ENCODE measurements at places on chromosomes 4 and X.

DNA sequence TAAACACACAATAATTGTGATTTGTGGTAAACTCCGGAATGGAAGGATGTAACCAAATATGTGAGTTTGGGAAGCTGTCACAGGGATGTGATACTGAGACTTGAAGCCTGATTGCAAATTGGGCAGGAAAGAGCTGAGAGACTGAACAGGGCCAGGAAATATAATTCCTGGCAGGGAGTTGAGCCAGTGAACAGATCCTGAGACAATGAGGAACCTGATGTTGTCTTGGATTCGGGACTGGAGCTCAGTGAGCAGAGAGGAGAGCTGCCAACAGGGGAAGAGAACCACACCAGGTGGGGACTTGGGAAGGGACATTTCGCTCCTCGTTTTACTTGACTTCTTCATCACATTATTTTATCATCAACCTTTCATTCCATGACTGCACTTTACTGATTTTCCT is 386.0 kb downstream of the TLL1 start:
- DNase-seq: no peak

GRCh38 chr4:136009258-136009832 is 1522.9 kb downstream of the PCDH18 start:
- no peak for DNase-seq

DNA sequence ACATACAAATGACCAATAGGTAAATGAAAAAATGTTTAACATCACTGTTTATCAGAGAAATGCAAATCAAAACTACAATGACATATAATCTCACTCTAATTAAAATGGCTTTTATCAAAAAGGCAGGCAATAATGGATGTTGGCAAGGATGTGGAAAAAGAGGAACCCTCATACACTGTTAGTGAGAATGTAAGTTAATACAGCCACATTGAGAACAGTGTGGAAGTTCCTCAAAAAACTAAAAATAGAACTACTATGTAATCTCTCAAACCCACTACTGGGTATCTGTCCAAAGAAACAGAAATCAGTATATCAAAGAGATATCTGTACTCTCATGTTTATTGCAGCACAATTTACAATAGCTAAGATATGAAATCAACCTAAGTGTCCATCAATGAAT is 165.9 kb upstream of the HHIP start:
- DNase-seq: no peak

DNA sequence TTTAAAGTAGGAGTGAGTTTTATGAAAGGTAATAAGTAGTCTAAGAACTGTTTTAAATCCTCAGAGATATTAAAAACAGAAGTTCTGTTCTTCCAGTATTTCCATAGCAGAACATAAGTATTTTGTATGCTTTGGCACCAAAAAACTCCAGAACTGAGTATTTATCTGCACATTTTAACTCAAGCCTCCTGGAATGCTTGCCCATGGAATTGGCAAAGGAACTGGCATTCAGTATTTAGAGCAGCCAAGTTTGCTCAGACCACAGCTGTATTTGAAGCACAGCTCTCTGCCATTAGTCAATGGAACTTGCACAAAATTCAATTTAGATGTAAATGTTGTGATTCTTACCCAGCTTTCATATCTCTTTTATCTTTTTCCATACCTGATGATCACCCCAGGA is 42.2 kb downstream of the NDNF start:
- no peak for DNase-seq

DNA sequence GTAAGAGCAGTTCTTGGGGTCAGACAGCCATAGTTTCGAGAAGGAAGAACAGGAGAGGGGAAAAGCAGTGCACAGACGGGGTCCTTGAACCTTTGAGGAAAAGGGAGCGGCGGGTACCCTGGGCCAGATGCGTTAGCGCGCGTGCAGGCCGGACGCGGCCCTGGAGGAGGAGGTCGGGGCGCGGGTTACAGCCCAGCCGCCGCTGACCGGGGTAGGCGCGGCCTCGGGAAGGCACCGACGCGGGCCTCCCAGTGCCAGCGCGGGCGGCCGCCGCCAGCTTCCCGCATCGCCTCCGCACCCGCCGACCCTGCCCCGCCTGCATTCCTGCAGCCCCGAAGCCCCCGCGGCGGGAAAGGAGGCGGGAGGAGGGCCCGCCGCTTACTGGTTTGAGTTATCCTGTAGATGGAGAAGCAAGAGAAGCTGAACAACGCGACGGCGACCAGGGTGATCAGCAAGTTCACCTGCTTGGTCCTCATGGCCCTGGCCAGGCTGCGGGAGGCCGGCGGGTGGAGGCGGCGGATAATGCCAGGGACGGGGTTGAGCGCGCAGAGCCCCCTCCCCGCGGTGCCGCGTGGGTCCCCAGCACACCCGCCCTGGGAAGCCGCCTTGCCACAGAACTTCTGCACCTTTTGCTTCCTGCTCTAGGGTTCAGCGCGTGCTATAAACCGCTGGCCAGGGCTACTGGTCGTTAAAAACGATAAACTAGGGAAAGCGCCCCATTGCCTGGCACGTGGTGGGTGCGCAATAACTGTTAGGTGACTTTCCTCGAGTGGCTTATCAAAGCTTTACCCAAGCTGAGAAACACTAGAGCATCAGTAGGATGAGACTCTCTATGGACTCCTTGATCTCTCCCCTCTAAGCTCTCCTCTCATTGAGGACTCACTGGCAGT is at the start of gene MGAT4D:
Gene MGAT4D (minus strand): TSS at position 547 of the 890 bp plus-strand sequence. CDS start 71 bp downstream, at position 476.
- DNase-seq: no peak

- DNase-seq: no peak
Measured at GRCh38 chrX:12977761-12978204, 2.9 kb downstream of the TMSB4X start.

DNA sequence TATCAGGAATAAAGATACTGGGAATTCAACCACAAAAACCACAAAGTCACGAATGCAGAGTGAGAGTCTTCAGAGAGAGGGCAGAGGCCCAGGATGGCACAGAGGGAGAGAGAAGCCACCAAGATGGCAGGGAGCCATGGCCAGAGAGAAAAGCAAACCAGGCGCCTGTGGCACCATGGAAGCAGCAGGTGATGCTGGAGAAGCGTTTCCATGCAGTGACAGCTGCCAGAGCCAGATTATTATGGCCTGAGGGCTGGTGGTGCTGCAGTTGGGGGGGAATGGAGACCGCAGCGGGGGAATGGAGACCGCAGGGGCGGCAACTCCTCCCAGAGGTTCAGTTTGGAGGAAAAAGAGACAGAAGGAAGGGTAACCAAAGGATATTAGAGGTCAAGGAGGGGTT is 5.8 kb downstream of the TAFAZZIN start:
- no peak for DNase-seq

GRCh38 chr4:81256059-81256970 is 41.3 kb upstream of the PRKG2 start:
- DNase-seq: no peak

DNA sequence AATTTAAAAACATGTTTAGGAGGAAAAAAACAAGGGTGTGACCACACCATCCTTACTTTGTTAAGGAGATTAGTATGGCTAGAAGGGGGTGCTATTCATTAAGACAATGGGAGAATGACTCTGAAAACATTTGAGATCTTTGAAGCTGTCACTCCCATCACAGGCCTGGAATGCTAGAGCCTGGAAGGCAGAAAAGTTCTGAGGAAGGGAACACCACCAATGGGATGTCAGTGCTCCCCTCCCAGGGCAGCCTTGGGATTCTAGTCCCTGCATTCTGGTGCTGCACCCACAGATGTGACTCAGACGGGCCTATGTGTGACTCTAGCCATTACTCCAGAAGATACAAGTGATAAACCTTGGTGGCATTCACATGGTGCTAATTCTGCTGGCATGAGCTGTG is 162.2 kb upstream of the ANXA10 start:
- no peak for DNase-seq

GRCh38 chr4:82957045-82957444 is 53.6 kb downstream of the LIN54 start:
- no peak for DNase-seq

DNA sequence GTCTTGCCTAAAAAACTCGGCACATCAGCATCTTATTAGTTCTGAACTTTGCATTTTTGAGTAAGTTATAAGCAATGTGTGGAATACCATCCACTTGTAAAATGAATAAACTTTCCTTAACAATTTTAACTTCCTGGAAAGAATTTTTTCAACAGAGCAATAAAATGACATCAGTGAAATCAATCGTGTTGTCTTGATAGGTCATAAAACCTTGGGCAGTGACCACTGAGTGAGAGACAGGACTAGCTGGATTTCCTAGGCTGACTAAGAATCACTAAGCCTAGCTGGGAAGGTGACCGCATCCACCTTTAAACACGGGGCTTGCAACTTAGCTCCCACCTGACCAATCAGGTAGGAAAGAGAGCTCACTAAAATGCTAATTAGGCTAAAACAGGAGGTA is 403.0 kb upstream of the CNKSR2 start:
- DNase-seq: no peak

DNA sequence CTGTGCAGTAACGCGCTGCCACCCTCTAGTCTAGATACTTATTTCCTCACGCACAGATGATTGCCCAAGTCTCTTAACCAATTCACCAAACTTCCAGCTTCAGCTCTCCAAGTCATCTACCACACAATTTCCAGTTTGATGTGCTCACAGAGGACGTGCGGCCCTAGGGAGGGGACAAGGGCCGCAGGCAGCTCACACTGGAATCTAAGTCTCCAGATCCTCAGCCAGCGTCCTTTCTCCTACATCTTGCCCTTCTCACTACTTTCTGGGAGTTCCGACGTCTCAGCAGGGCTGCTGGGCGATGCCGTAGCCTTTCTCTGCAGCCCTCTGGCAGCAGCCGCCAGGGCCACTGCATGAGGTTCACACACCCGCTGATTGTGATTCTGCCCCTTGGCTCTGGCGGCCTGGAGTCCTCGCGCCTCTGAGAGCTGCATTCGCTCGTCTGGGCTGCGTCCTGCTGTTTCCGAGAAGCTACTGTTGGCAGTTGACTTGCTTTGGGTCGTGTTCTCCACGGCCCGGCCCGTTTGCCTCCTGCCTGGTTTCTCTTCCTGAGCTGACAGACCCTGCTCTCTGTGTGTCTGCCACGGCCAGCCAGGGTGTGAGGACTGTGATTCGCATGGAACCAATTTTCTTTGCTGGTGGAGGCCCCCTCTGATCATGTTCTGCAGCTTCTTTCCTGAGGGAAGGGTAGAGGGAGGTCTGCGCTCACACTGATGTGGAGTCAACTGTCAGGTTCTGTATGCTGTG is 14.1 kb upstream of the TMEM131L start:
- no peak for DNase-seq

- no peak for DNase-seq
Measured at GRCh38 chr4:16524911-16525554, 298.8 kb upstream of the TAPT1 start.

GRCh38 chr4:163747886-163748285 is 253.4 kb downstream of the TMA16 start:
- no peak for DNase-seq

GRCh38 chrX:153624196-153625091 is 22.6 kb upstream of the DUSP9 start:
- DNase-seq: no peak

GRCh38 chrX:129493643-129494042 is 29.6 kb downstream of the SMARCA1 start:
- peak; percentile 42 for DNase-seq

DNA sequence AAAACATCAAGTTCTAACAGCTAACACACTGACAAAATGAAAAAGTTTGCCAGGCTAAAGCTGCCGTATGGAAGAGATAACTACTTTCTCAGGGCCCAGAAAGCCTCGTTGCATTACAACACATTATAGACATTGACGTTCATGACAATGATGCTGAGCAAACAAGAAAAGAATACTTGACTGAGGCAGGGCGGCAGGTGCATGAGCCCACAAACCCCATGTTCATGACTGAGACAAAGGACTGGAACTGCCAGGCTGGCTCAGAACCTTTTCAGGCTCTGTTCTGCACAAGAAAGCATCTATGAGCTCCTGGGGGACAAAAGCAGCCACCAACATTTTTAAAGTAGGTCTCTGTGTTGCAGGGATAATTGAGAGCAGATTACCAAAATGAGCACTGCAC is 13.6 kb downstream of the TLR6 start:
- DNase-seq: no peak

- no peak for DNase-seq
Measured at GRCh38 chrX:20265726-20266681, 705 bp downstream of the RPS6KA3 start.

GRCh38 chr4:4408132-4408523 is 21.2 kb downstream of the NSG1 start:
- DNase-seq: no peak

DNA sequence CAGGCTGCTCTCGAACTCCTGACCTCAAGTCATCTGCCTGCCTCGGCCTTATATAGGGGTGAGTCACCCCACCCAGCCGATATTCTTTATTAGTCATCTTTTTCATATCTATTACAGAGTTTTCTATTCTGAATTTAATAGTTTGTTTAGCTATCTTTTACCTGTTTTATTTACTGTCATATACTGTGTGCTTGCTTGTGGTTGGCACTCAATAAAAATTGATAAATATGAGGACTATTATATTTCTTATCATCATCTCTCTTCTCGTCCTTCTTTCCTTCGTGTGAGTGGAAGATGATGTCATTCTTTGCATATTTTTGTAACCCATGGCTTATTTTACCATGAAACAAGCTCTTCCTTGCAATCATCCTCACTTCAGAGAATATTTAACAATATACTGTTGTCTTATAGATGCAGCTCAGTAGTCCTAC is 265.5 kb downstream of the ARHGAP24 start:
- DNase-seq: no peak

- DNase-seq: no peak
Measured at GRCh38 chr4:78528327-78528726, 23.2 kb upstream of the ANXA3 start.

DNA sequence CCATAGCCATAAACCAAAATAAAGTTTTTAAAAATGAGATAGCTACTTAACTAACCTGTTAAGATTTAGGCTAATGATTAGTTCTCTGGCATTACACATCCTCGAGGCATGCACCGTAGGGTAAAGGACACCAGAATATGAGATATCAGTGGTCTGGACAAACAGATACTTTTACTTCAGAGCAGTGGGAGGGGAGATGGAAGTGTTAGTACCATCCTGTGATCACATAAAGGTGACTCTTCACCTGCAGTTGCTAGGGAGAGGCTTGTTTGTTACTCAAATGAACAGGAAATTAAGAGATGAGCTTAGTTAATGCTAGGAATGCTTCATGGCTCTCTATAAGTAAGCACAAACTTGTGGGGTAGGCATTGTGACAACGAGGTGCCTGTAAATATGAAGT is 624.4 kb upstream of the MAGEB2 start:
- DNase-seq: no peak
